ENCODE measurements at places on chromosomes 3 and 15.
A peak's percentile ranks its signal among the peaks of the same experiment; 100 is the strongest.

DNA sequence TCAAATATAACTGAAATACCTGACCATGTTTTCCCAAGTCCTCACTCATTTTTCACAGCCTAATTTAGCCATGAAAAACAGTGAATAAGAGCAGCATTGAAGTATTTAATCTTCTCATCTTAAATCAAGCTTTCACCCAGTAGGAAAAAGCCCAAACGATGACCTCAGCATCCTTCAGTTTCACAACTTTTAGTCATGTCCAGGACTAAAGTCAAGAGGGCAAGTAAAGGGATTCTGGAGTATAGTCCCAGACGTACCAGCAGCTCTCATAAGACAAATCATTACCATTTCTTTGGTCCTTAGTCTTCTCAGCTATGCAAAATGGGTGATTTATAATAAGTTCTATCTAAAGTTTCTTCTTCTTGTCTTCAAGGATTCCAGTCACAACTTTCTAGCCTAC is 237.3 kb downstream of the IL5RA start:
- no peak for DNase-seq

DNA sequence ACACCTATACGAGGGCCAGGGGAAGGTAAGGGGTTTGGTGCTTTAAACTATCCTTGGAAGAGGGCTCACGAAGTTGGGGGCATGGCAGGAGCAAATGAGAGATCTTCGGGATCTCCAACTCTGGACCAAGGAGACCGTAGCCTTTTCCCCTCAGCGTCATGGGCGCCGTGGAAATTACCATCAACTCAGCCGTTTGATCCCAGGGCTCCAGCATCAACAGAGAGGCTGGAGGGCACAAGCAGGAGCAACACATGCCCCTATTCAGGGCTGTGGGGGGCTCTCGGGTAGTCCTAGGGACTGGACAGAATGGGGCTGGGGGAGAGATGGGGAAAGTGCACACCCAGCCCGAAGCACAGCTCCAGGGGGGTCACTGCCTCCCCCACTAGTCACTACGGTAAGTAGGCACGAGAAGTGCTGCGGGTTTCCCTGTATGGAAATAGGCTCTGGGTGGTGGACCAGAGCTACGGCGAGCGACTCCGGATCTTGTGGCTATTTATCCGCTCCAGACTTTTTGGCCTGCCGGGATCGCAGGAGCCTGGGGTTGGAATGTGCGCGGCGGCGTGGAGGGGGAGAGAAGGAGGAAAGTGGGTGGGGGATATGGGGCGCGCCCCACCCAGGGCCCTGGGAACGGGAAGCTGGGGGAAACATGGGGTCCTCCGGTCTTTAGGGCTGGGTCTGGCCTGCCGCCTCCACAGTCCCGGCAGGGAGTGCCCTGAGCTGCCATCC is 539 bp upstream of the LAMB2 start:
- DNase-seq, result no peak

GRCh38 chr15:81215983-81216382 is 19.3 kb downstream of the IL16 start:
- no peak for DNase-seq

DNA sequence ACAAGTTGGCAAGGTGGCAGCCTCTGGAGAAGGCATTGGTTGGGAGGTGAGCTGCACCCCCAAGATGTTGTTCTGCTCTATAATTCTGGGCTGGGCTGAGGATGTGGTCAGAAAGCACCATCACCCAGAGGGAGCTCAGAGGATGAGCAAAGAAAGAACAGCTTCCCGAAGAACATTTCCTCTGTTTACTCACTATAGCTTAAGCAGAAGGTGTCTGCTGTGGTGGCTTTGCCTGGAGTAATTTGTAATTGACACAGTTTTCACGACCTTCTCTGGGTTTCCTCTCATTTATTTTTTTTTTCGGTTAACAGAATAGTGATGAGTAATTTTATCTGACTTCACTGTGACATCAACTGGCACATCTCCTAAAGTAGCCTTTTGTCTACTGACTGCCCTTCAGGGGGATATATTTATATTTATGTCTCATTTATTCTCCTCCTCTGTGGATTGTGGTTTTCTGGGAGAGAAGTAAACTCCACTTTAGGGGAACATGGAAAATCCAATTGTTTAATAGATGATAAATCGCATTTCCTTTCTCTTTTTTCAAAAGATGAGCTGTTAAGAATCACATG is 49.5 kb upstream of the ABHD17C start:
- no peak for DNase-seq

DNA sequence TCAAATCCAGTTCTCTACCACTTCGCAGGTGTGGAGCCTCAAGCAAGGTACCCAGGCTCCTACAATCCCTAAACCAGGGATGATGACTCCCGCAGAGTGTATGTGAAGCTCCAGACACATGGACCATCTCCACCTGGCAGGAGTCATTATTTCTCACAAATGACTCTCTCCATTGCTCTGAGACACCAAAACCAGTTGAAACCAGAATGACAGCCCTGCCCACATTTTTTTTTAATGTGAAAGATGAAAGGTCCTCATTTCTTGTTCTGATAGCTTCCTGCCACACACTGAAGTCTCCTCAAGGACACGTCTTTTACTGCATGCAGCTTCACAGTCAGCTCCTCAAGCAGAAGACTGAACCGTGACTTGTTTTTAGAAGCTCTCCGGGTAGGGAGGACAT is 61.4 kb upstream of the ZBTB38 start:
- DNase-seq, result no peak

GRCh38 chr3:140055092-140055791 is 120.3 kb downstream of the CLSTN2 start:
- no peak for DNase-seq

- DNase-seq, result no peak
Observed at GRCh38 chr15:75229191-75230015, 27.7 kb downstream of the C15orf39 start.

DNA sequence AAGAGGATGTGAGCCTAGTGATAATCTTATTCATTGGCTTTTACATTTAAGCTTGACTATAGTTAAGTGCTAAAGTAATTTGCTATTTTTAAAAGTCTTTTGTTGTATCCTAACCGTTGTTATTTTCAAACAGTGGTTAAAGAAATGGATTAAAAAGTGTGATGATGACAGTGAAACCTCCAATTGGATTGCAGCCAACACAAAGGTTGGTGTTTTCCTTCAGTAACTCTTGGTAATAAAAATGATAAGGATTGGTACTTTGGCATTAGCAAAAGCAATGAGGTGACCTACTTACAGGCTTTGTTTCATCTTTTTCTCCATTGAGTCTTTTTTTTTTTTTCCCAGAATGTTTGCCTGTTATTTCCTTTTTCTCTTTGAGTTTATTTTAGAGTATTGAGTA is 87.5 kb upstream of the GOLGA6B start:
- DNase-seq, result no peak

DNA sequence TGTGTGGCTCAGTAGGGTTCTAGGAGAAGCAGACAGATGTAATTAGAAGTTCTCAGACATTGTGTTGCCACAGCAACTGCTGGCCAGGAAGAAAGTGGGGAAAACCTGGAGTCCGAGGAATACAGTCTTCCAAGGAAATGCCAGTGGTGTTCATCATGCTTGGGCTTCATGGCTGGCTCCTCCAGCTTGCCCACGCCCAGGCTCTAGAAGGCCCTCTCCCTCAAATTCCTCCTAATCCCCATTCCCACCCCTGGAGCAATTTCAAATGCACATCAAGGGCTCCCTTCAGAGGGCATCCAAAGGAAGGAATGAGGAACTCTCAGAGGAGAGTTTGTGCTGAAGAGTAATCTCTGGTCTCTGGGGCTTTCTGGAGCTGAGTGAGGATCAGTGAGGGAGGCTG is 21.9 kb downstream of the FSTL1 start:
- no peak for DNase-seq

DNA sequence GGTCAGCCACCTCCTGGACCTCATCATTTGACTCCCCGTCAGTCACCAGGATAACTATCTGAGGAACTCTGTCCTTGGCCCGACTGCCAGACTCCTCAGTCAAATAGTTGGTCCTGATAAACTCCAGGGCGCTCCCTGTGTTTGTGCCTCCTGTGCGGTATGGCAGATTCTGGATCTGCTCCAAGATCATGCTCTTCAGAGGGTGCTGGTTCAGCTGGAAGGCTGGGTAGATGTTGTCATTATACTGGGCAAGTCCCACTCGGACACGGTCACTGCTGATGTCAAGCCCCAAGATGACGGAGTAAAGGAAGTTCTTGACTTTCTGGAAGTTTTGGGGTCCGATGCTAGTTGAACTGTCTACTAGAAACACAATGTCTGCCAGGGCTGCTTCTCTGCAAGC is 31.1 kb upstream of the CAPN7 start:
- DNase-seq, result no peak

DNA sequence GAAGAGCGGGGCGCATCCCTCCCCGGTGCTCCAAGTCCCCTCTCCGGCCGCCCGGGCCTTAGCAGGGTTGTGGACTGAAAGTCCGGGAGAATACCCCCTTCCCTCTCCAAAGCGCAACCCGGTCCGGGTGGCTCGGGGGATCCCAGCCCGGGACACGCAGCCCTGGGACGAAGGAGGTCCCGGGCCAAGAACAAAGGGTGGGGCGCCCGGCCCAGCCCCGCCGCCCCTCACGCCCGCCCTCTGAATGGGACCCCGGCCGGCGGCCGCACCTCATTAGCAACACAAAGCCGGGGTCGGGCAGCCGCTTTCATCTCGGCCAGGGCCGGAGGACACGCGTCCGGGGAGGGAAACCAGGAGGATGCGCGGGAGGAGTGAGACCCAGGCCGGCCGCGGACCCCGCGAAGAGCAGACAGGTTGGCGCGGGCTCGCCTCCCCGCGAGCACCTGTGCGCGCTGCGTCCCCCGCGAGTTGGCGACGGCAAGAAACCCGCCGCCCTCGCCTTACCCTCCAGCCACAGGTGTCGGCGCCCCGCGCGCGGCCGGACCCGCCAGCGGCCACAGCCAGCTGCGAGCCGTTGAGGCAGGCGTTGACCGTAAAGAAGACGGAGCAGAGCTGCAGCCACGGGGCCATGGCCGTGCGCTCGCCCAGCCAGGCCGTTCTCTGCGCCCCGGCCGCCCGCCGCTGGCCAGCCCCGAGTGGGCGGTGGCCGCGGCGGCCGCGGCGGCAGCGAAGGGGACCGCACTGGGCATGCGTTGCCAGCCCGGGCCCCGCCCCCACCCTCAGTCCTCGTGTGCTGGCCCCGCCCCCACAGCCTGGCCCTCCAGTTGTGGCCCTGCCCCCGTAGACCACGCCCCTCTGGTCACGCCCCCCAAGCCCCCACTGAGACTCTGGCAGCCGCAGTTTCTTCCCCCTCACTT is at the start of gene IL17RD:
Gene IL17RD, minus strand, starts transcription at position 697 of the 917 bp plus-strand sequence. Its CDS starts 67 bp downstream, at position 630.
- DNase-seq, result peak; percentile 45

- DNase-seq, result no peak
Observed at GRCh38 chr3:71247221-71247957, 336.1 kb downstream of the FOXP1 start.

- no peak for DNase-seq
Observed at GRCh38 chr3:194080436-194080835, 55.5 kb upstream of the HES1 start.

- DNase-seq, result no peak
Observed at GRCh38 chr3:129758785-129759320, 134.7 kb downstream of the TMCC1 start.

DNA sequence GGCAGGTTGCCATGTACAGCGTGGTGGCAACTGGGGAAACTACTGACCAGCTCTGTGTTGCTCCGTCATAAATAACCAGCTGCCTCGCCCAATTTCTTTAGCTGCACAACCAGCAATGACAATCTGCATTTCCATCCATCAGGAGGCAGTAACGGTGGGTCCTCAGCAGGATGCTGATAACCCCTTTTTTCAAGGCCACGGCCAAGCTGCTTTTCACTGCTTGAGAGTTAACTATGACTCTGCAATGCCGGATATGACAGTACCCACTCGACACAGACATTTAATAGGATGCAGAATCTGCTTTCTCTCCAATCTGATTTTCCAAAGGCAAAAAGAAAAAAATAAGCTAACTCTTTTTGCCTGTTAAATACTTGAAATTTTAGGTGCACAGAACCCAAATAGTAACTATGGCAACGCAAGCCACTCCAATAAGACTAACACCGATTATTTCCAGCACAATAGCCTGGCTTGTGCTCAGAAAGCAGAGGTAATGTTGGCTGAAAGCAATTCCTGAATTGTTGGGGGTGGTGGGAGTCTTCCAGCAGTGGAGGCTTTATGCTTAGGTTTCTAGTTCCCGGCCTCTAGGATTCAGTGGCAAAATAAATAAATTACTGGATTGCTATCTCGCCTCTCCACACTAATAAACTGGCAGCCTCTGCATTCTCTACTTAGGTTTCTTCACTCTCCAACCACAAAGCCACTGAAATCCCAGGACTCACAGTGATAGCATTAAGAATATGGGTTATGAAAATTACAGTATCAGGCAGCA is 31.2 kb upstream of the SRGAP3 start:
- DNase-seq, result no peak

DNA sequence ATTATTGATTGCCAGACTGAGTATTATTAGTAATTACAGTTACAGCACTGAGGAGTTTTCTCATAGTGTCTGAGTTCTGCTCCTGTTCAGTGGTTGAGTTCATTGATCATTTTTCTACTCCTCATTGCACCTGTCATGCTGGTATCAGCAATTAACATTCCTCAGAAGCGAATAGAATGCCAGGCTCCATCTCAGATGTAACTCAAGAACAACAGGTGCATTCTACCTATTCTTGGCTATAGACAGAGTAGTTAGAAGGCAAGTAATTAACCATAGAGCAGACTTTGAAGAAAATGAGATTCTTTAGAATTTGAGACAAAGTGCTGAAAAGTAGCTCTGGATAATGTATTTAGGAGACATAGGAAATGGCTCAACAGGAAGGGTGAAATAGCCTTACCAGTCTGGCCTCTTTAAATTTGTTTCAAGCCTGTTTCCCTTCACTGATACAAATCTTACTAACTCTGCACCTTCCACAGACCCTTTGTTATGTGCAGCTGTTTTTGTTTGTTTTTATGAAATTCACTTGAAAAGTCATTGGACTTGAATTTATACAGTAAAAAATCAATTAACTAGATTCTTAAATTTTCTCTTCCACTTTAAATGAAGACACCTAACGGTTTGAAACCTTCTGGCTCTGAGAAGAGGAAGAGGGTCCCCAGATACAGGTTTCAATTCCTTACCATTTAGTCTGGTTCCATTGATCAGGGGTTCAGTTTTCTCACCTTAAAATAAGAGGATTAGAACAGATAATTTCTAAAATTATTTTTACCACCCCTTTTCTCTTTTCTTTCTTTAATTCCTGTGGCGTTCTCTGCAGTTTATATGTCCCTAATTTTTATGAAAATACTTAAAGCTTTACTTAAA is 109.6 kb downstream of the FNDC3B start:
- no peak for DNase-seq

GRCh38 chr3:193768070-193768394 is 175.0 kb downstream of the OPA1 start:
- DNase-seq, result no peak

Measured in CD8-positive, alpha-beta T cell (primary cell).